ENCODE measurements at places on chromosomes 3 and 15. TPM values are rescaled to one million over a fixed set of nuclear protein-coding genes. Genes with fewer than 3 reads are reported as not detected.

GRCh38 chr3:22846566-22846965, 356.6 kb upstream of the UBE2E2 start:
- H3K27ac ChIP-seq, result no peak overlapping the region
- no peaks in the 10 kb centered on the region for H3K27me3 ChIP-seq
- no peaks in the 10 kb centered on the region for H3K36me3 ChIP-seq
- H3K4me1 ChIP-seq, result no peaks in the 10 kb centered on the region
- H3K4me3 ChIP-seq, result no peak overlapping the region

Gene SRP14
- total RNA-seq, result 202 TPM

Gene HRH1
- total RNA-seq, result 0.42 TPM

DNA sequence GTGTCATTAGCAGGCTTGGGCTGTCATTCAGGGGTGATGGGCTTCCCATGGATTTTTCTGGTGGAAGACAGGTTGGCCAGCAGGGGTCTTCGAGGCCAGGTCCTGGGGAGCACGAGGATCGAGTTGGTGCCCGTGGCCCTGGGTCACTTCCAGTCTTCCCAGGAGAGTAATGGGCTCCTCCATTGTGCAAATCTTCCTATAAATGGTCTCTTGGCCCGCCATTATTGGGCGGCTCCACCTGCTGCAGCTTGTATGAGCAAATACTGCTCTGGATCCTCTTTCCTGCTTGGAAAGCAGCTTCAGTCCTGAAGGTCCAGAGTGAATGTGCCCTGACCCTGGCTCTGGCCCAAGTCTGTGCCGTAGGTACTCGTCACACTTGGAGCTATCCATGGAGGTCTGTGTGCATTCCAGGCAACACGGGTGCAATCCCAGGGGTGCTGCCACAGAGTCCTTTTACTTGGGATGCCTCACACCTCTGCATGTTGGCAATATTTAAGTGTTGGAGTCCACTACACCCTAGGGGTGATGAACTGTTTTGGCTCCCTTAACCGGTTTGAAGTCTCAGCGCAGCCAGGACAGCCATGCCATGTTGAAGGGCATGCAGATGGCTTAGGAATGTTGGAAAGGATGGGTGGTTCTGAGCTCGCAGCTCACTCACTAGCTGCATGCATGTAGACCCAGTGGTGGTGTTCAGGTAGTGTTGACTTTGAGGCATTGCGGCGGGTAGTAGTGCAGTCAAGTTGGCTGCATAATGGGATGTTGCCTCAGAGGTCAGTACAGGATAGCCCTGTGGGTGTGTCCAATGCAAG, 97.6 kb downstream of the SNRPN start:
- peaks cover 33% of the 10 kb centered on the region for H3K36me3 ChIP-seq
- H3K4me3 ChIP-seq, result no peak overlapping the region
- H3K27me3 ChIP-seq, result no peaks in the 10 kb centered on the region
- no peak for DNase-seq
- no peaks in the 10 kb centered on the region for H3K4me1 ChIP-seq

GRCh38 chr15:74328331-74329056, 39.0 kb downstream of the CYP11A1 start:
- no peak for DNase-seq
- H3K36me3 ChIP-seq, result no peaks in the 10 kb centered on the region
- H3K4me3 ChIP-seq, result no peak overlapping the region
